Suppressor macrophage (primary cell): ENCODE measurements at places on chromosomes 2 and 18.

- no peak for DNase-seq
These were observed 296.0 kb downstream of the NDUFA10 start for GRCh38 chr2:239729151-239729550.

DNA sequence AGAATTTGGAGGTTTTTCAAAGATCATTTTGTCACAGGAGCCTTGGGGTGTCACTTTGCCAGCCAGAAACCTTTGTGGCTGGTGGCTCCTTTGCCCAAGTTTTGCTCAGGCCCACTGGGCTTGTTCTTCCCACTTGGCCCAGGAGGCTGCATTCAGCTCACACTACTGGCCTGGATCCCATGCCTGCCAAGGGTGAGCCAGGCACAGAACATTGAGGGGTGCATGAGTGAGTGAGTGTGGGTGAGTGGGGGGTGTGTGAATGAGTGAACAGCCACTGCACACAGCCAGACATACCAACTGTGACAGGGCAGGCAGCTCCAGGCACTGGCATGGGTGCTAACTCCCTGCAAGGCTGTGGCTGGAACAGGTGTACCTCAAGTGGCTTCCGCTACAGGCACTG, 39.6 kb downstream of the FAM171B start:
- DNase-seq = no peak

DNA sequence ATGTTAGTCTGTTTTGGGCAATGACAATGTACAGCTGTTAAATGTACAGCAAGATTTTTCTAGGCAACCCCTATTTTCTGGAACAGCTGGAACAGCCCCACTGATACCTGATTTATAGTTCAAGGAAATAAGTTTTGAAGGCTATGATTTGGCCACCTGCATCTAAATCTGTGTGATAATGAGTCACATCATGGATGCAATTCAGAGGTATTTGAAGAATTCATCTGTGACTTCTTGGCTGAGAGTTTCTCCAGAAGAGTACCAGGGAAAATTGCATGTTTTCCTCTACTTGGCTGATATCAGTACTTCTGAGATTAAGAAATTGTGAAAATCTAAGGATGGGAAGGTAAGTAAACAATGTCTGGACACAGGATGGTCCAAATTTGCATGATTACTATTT, 40.7 kb upstream of the NT5C1B start:
- DNase-seq = no peak

DNA sequence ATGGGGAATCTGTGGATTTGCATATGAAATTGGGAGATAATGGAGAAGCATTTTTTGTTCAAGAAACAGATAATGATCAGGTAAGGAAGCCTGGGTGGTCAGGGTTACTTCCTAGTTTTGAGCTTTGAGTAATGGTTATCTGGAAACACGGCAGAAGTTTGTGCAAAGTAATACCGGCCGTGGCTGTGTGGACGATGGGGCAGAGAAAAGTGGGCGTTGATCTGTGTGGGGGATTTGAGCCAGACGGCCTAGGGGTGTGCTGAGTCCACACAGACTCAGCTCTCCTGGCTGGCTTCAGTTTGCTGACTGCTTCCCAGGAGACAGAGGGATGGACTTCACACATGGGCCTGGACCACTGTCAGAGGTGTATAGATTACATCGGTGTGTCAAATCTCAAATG, 21.3 kb downstream of the LPIN1 start:
- no peak for DNase-seq

GRCh38 chr2:68411397-68412126, 46.5 kb downstream of the PLEK start:
- DNase-seq = no peak

GRCh38 chr2:224008702-224009261, 30.3 kb downstream of the SERPINE2 start:
- DNase-seq = no peak

GRCh38 chr18:64244571-64244970, 95.7 kb upstream of the LINC00305 start:
- no peak for DNase-seq

- DNase-seq = no peak
These were observed 631.8 kb upstream of the RAB6C start for GRCh38 chr2:129347486-129348217.

- no peak for DNase-seq
These were observed 35.5 kb downstream of the TGIF1 start for GRCh38 chr18:3485153-3486149.

DNA sequence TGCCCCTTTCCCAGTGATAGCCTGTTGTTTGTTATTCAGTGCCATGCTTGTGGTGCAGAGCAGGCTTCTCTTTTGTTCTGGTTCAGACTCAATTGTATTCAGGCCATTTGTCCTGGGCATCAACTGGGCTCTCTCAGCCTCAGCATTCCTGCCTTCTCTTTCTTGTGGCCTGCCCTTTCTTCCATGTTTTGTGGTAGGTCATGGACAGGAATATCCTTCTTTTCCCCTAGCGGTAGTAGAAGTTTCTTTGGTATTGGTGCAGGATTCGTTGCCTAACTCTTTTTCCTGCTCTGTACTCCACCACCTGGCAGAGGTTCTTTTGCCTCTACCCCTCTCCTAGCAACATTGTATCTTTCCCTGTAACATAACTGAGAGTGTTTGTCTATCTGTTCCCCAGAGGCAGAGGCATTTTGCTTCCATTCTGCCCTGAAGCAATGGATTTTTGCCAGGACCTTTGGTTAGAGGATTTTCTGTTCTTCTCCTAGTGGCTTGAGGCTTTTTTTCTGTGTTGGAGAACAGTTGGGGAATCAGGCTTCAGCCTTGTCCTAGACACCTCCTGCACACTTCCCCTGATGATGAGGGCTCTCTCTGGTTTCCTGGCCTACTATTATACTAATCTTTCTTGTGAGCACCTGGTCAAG, 68.5 kb downstream of the NCOA1 start:
- no peak for DNase-seq

- DNase-seq = no peak
These were observed 159.1 kb downstream of the FHOD3 start for GRCh38 chr18:36456622-36457021.

- DNase-seq = no peak
These were observed 20.6 kb upstream of the ST8SIA3 start for GRCh38 chr18:57331718-57332117.

GRCh38 chr2:201262718-201263117, 2.4 kb downstream of the CASP8 start:
- DNase-seq = no peak

GRCh38 chr2:176917-177316, 86.9 kb downstream of the SH3YL1 start:
- no peak for DNase-seq
